ENCODE measurements at places on chromosomes 4 and X.

- no peak for DNase-seq
Measured at GRCh38 chrX:129694805-129695204, 40.0 kb upstream of the APLN start.

DNA sequence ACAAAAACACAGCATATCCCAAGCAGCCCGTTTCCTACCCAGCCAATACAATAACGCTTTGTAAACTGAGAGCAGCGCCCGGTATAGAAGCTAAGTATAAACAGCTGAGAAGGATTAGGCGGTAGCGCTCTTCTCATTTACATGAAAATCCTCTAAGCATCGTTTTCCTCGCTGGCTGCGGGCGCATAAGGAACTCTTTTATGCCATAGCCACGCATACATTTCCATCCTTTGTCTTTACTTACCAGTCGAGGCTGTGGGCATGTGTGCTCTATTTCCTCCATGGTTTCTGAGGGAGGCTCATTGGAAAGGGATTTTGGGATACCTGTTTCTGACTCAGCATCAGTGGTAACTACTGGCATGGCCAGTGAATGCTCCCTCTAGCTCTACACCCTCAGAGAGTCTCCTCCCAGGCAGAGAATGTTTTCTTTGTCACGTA lies 383 bp downstream of the PCYT1B start:
- DNase-seq, result peak; percentile 2

DNA sequence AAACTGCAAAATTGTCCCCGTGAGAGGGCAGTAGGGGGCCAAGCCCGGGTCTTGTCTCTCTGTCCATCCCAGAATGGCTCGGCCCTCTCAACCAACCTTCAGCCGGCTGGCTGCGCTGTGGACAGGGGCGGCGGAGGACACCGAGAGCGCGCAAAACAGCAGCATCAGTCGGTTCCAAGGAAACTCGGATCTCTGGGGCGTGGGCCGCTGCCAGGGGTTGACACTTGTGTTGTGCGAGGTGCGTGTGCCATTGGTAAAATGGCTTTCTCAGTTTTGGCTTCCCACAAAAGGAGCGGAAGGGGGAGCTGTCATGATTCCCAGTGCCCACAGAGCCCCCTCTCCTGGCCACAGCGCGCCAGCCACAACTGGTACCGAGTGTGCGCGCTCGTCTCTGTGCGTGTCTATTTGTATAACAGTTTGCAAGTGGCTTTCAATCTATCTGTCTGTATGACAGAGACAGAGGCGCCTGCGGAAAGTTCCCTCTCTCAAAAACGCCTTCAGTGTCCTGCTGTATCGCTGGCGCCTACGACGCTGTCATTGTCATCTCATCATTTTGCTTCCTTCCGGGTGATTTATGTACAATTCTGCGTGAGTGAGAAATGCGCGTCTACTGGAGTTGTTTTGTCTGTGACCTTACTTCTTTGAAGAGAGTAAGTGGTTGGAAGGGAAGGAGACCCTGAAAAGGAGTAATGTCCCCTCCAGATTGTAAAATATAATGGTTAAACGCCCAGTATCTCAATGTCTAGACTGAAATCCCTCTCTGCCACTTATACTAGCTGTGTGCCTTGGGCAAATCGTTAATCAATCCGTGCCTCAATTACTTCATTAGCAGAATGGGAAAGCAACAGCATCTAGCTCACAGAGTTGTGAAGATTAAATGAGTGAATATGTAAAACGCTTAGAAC lies 1.8 kb downstream of the DKK2 start:
- DNase-seq, result peak; percentile 30

DNA sequence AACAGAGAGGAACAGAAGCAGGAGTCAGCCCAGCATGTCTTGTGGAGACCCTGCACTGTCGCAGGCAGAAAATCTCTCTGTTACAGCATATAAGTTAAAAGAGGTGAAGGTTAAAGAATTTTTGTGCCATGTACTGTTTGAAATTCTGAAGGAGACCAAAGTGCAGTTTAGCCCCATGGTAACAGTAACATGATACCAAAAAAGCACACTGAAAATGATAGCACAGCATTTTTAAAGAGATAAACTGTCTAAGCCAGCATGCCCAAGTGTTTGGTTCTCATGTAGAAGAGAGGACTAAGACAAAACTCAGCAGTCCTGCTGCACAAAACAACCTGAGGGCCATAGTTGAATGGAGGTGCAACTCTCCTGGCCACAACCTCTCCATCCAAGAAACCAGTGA lies 41.9 kb upstream of the PARM1 start:
- no peak for DNase-seq

GRCh38 chrX:82648062-82648461 lies 860.0 kb upstream of the POU3F4 start:
- no peak for DNase-seq

- no peak for DNase-seq
Measured at GRCh38 chr4:2507855-2508254, 28.6 kb upstream of the FAM193A start.

- peak; percentile 50 for DNase-seq
Measured at GRCh38 chr4:176778063-176778462, 14.7 kb downstream of the VEGFC start.

GRCh38 chr4:113784497-113785250 lies 23.1 kb upstream of the CAMK2D start:
- peak; percentile 93 for DNase-seq

GRCh38 chr4:5452156-5452555 lies 256.2 kb downstream of the EVC2 start:
- no peak for DNase-seq

DNA sequence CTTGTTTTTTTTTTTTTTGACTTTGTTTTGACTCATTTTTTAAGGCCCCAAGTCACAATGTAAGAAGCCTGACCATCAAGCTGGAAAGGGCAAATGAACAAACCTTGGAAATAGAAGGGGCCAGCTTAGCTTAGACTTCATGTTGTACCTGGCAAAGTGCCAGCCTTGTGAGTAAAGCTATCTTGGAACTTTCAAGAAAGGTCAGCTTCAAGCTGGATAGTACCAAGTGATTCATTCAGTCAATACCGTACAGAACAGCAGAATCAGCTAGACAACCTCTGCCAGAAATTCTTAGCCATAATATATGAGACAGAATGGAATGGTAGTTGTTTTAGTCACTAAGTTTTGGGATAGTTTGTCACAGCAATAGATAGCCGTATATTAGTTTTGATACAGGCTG lies 1492.2 kb upstream of the TENM3 start:
- DNase-seq, result no peak

DNA sequence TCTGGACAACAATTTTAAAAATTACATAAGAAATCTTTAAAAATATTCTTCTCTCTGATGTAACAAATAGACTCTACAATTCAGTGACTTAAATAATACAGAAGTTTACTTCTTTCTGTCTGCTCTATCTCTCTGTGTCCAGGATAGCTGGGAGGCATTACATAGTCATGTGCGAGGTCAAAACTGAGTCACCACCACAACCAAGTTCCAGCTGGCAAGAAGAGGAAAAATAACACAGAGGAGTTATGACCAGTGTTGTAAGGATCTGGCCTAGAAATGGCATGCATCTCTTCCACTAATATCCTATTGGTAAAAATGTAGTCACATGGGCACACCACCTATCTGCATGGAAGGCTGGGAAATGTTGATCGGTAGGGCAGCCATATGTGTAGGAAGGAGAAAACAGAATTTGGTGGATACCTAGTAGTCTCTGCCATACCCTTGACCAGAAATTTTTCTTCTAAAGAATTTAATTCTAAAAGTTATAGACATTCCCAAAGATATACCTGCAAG lies 39.4 kb upstream of the WDFY3 start:
- DNase-seq, result peak; percentile 85

DNA sequence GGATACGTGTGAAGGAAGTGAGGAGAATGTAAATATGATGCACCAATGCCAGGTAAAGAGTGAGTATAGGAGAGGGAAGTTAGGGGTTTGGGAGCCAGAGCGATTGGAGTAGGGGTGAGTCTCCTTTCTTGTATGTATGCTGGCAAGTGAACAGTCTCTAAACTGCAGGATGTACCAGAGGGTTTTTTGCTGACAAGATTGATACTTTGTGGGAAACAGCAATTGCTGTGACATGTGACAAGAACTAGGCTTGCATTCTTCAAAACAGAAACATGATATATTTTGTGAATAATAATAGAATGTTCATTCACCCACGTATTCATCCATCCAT lies 706 bp downstream of the CHIC1 start:
- DNase-seq, result peak; percentile 1

GRCh38 chr4:101126059-101126458 lies 221.3 kb downstream of the PPP3CA start:
- DNase-seq, result peak; percentile 32

GRCh38 chrX:121853762-121854613 lies 806.6 kb downstream of the GLUD2 start:
- DNase-seq, result no peak

- DNase-seq, result no peak
Measured at GRCh38 chr4:121519236-121519838, 138.5 kb upstream of the QRFPR start.
